Osteoblast (primary cell): ENCODE measurements at places on chromosomes 2 and 18. TPM values are rescaled to one million over a fixed set of nuclear protein-coding genes. Genes with fewer than 3 reads are reported as not detected.
A peak's percentile ranks its signal among the peaks of the same experiment; 100 is the strongest.

- no peak for DNase-seq
These were observed 13.2 kb upstream of the CD302 start for GRCh38 chr2:159811232-159811631.

GRCh38 chr2:205760157-205760556, 77.9 kb downstream of the NRP2 start:
- DNase-seq, result no peak

GRCh38 chr2:111705711-111706336, 178.2 kb downstream of the ANAPC1 start:
- DNase-seq, result no peak

TYMS gene
- total RNA-seq, result 4.7 and 5.3 TPM in 2 replicates

DNA sequence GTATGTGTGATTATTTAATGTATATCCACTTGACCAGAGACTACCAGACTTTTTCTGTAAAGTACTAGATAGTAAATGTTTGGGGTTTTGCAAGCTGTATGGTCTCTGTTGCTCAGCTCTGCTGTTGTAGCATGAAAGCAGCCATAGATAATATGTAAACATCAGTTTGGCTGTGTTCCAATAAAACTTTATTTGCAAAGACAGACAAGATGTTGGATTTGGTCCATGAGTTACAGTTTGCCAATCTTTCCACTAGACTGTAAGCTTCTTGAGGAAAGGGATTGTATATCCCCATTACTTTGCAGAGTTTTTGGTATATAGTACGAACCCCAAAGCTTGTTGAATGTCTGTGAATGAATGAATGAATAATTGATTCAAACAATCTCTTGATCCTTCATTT, 17.2 kb downstream of the REL start:
- no peak for DNase-seq

DUSP19 gene
- 2.4 and 2.9 TPM in 2 replicates for total RNA-seq

DNA sequence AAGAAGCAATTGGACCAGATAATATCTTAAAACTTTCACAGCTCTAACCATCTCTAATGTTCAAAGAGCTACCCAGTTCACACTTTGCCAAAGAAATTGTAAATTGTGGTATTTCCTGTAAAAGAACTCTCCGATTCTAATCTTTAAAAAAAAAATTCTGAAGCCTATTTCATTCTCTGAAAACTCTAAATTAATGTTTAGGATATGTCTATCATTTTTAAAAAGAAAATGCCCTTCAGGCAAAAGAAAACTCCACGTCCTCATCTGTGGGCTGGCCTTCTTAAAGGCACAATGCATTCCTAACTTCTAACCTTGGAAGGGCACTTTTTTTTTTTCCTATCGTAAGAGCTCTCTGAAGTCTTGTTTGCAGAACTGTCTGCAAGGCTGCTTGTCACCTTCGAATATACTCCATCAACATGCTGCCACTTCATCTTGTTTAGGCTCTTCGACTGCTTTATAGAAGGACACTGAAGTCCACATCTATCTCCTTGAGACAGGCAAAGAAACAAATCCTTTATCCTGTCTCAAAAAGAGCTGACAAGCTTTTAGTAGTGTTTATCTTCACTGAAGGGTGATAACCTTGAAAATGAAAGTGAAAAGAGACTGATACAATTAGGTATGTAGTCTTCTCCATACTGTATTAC, 124.3 kb upstream of the SLC39A10 start:
- DNase-seq, result no peak

DNA sequence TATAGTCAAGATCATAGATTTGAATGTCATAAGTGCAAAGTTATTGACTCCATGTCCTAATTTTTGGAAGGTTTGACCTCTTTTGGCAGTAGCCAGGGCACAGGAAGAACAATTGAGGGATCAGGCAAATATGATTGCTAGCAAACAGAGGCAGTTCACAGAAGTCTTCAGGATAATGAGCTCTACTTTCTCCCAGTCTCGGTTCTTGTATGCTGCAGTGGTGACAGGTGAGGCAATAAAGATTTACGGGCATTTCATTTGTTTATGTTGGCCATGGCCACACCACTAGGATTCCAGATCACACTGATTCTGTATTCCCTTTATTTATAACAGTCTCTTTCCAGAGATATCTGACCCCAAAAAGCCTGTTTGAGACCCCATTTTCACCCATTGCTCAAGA, 137.5 kb downstream of the UBR3 start:
- no peak for DNase-seq

- DNase-seq, result no peak
These were observed 126.2 kb downstream of the CAPN13 start for GRCh38 chr2:30681022-30681421.

DNA sequence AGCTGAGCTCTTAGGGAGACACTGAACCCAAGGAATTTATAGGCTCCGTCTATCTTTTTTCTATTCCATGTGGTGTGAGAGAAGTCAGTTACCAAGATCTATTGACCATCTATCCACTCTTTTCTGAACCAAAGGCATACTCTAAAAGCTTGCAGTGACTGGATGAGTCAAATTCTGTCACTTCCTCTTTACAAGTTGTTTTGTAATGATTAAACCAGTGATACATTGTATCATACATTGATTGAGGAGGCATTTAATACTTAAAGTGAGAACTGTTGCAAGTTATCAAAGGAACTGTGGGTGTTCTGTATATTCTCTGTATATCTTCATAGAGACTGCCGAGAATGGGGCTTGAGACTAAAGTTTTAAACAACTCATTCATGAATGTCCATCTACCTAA, 188.8 kb downstream of the CAMKMT start:
- no peak for DNase-seq

DNA sequence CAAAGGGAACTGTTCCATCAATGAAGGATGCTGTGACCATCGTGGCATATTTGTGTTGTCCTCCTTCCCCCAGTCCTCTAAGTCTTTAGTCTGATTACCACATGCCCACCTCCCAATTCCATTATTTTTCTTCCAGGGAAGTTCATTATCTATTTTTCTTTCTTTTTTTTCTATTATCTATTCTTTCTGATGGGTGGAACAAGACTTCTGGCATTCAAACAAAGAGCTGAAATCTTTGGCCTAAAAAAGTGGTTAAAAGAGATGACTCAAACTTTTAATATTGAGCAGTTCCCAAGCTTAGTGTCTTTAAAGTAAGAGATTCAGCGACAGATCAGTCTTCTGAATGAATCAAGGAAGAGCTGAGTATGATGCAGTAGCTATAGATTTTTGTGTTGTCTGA, 66.6 kb downstream of the DIS3L2 start:
- no peak for DNase-seq

- DNase-seq, result no peak
These were observed 35.5 kb downstream of the SIGLEC15 start for GRCh38 chr18:45860971-45861370.

- DNase-seq, result no peak
These were observed 635.8 kb downstream of the DSC3 start for GRCh38 chr18:30406728-30407127.

GRCh38 chr18:72407048-72407447, 137.1 kb downstream of the CBLN2 start:
- no peak for DNase-seq

GRCh38 chr2:62149708-62150107, 46.2 kb upstream of the B3GNT2 start:
- peak; percentile 94 for DNase-seq

DNA sequence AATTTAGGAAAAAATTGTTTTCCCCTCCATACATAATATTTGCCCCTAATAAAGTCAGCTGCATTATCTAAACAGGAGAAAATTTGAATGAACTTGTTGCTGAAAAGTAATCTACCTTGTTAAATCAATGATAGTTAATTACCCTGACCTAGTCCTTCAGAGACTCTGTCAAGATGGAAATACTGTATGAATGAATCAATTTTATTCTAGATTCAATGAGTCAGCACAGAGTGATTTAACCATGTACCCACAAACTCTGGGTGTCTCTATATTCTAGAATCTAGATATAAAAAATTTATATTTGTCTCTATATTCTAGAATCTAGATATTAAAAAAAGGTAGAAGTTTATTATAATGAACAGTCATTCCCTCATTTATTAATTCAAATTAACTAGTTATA, 36.2 kb downstream of the NDUFAF7 start:
- peak; percentile 26 for DNase-seq

GRCh38 chr2:136021406-136021805, 36.0 kb upstream of the DARS1 start:
- peak; percentile 21 for DNase-seq

DNA sequence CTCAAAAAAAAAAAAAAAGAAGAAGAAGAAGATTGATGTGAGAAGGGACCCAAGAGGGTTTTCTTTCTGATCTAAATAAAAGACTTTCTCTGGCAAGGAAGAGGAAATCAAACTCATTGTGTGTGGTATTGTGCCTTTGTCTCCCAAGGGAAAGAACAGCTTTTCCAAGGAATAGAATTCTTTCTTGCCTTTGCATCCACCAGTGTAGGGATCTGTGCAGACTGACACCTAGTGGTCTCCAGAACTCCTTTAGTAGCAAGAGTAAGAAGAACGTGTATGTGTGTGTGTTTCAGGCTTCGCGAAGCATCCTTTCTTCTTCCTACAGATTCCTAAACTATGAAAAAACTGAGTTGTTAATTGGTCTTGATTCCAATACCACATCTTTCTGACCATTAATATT, 33.5 kb upstream of the CRIM1 start:
- DNase-seq, result peak; percentile 79

DNA sequence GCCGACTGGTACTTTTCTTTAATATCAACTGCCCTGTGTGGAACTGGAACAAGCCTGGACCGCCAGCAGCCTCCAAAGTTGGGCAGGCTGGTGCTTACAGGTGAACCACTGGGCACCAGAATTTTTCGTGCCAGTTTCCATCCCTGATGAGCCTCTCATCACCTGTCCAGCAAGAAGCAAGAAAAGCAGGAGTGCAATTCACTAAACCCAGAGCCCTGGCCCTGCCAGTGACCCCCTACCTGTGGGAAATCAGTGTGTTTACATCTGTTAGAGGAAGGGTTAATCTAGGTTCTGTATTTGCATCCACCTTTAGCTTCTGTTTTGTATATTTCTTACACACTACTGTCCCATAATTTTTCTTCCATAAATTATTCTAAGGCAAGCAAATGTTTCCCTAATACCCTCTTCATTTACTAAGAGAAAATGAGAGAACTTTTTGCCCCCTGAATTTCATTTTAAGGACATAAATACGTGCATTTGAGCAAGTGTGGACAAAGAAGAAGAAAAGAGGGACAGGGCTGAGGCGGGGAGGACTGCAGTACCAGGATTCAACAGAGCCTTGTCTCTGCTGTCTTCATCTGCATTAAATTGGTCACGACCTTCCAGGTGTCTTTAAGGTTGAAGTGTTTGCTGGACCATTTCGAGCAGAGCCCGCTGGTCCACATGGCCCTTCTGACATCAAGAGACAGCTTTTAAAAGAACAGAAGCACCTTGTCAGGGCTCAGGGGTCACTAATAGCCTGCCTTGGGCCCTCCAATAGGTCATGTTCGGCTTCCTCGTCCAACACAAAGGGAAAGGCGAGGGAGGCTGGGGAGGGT, 763.1 kb downstream of the BCL11A start:
- DNase-seq, result no peak

EFHD1 gene
- 2.4 and 3.6 TPM in 2 replicates for total RNA-seq

GRCh38 chr2:172293952-172294351, 133.4 kb upstream of the ITGA6 start:
- DNase-seq, result peak; percentile 71

PROKR1 gene
- not detected in 2 replicates for total RNA-seq

- DNase-seq, result peak; percentile 3
These were observed 11.5 kb upstream of the GPR35 start for GRCh38 chr2:240613781-240614180.

DHRS9 gene
- not detected in 2 replicates for total RNA-seq

DNA sequence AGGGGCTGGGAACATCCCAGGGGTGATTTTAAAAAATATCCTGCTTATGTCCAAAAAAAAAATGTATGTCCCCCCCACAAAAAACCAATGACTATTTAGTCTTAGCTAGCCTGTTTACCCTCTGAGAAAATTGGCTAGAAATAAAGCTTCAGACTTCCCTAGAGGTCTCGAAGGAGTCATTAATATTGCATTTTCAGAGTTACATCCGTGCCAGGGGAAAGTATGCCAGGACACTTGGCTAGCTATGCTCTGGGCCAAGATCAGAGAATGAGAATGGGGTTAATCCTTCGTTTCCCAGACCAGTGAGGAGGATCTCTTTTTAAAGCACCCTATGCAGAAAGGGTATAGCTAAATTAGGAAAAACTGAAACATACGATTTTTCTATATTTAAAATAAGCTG, 183.6 kb downstream of the MC4R start:
- DNase-seq, result no peak

GRCh38 chr2:45942237-45942738, 290.8 kb downstream of the PRKCE start:
- no peak for DNase-seq

DNA sequence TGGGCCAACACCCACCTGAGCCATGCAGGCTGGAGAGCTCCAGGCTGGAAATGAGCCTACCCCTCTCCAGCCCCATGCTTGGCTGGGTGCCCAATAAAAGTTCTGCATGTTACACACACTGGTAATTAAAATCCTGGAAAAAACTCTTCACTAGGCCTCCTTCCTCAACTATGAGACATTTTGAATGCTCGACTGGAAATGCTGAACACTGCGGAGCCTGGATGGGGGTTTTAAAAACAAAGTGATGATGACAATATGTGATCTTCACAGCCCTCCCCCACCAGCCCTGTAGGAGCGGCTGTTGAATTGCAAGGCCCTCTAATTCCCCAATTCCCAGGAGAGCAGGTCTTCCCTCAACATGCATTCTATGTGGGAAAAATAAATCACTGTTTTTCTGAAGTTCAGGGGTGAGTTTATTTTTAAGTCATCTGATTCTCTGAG, 179.2 kb downstream of the TTC32 start:
- DNase-seq, result no peak

GRCh38 chr2:168501466-168502065, 45.5 kb downstream of the CERS6 start:
- no peak for DNase-seq

DNA sequence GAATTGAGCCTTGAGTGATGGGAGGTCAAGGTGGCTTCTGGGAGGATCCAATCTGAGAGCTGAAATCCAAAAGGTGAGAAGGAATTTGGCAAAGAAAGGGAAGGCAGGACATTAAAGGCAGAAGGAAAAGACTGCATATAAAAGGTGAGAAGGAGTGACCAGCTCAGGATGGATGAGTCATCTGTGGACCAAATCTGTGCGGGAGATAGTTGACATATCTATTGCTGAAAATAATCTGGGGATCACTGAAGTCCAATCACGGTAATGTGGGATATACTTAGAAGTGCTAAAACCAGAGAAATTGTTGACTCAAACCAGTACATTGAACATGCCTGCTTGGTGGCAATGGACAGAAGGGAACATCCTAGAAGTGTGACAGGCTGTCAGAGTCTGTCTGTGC, 8.0 kb upstream of the PTPN4 start:
- no peak for DNase-seq

DPP4 gene
- total RNA-seq, result 192 and 256 TPM in 2 replicates
